ENCODE measurements at places on chromosomes 3 and 15.

GRCh38 chr3:109803274-109803673 is 465.9 kb upstream of the DPPA4 start:
- no peak for DNase-seq

- DNase-seq: no peak
Measured at GRCh38 chr3:180320631-180321030, 281.3 kb upstream of the TTC14 start.

DNA sequence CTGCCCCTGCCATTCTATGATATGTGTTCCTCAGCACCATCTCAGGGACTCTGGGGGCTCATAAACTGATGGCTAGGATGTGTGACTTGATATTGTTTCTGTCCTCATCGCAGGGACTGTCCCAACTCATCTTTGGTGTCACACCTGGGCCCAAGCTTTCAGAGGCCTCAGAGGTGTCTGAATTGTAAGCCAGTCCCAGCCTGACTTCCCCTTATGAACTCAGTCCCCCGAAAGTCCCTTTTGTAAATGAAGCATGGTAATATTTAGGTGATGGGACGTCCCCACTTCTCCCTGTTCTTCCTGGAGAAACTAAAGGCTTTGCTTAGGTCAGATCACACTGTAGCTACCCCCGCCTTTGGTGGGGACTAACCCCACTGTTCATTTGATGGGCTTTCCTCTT is 142.4 kb upstream of the TLE3 start:
- DNase-seq: no peak

DNA sequence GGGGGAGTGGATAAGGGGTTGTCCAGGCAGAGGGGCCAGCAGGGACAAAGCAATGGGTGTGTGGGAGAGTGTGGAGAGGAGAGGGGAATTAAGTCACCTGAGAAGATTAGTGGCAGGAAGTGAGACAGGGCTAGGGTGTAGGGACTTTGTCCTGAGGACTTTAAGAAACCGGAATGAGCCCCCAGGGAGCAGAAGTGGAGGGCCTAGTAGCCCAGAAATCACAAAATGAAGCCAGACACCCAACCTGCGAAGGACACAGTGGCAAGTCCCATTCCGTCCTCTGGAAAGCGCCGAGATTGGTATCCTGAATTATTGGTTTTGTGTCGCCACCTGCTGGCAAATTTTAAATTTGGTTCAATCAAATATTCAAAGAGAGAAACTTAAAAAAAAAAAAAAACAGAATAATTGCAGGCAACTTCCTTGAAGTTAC is 78.0 kb upstream of the SLC25A36 start:
- no peak for DNase-seq

DNA sequence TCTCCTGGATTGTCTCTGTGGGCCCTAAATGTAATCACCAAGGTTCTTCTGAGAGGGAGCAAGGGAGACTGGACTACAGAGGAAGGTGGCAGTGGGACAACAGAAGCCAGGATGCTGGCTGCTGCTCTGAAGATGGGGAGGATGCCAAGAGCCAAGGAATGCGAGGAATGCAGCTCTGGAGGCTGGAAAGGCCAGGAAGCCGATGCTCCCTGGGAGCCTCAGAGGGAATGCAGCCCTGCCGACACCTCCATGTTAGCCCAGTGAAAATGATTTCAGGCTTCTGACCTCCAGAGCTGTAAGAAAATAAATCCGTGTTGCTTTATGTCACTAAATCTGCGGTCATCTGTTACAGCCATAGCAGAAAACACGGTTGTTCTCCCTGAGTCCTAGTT is 44.1 kb downstream of the UMPS start:
- no peak for DNase-seq

All from esophagus squamous epithelium (tissue), 5 donors.